ENCODE measurements at places on chromosomes 6 and 20.

DNA sequence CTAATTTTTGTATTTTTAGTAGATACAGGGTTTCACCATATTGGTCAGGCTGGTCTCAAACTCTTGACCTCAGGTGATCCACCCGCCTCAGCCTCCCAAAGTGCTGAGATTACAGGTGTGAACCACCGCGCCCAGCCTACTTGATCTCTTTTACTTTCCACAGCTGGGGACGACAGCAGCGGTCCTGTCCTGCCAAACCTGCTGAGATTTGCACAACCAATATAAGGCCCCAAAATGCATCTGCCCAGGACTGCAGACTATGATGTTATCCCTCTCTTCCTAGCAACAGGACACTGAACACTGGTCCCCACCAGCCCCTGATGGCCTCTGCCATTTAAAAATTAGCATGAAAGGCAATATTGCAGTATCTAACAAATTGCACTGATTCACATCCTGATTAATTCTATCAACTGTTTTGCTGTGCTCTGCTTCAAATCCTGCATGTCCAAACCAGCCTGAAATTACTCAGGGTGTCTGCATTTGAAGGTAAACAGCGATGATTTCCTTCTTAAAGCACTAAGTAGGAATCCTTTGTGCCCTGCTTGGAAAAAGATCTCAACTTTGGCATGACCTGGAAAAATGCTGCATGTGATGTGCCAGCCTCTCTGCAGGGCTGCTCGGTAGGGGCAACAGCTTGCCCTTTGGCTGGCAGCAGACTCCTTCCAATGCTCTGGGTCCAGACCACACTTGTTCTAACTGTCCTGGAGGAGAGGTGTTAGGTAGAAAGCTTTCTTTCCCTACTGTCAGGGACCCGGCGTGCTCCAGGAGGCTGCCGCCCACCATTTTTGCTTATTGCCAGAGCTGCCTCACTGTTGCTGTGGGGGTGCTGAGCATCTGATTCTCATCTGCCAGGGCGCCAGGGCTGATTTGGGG lies 27.4 kb upstream of the PXDC1 start:
- no peak for DNase-seq

DNA sequence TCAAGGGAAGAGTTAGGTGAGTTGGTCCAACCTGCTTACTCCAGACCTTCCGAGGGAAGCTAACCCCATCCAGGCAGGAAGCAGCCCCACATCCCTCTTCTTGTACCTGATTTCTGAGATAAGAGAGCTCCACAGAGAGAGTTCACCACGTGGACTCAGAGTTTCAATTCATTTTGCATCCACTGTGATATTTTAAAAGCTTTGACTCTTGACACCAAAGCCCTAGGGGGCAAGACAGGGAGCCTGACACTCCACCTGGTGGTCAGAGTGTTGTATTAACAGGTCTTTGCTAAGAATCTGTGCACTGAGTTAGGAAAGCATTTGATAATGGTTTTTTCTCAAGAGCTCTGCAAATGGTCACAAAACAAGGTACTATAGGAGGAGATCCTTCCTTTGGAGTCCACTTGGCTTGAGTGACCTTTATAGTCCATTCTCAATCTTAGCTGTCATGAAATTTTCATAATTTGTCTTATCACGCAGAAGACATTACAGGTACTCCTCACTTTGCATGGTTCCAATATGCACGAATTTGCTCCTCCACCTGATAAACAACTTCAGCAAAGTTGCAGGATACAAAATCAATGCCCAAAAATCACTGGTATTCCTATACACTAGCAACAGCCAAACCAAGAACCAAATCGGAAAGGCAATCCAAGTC lies 56.2 kb upstream of the RIPOR2 start:
- no peak for DNase-seq

DNA sequence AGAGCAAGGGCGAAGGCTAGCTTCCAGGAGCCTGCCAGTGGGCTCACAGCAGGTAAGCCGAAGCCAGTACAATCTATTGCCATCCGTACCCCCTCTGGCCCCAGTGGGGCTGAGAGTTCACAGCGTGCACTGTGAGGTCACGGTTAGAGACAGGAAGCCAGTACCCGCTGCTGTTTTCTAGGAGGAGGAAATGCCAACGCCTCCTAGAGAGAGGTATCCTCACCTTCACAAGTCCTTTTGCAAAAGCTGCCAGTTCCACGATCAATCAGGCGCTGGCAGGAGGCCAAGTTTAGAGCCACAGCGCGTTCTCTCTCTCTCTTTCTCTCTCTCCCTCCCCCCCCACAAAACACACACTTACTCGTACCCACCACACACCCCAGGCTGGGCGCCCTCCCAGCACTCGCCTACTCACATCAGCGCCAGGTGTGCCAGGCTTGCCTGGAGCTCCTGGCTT lies 22.5 kb downstream of the COL9A1 start:
- DNase-seq: no peak

GRCh38 chr20:51382986-51383821 lies 159.3 kb downstream of the NFATC2 start:
- DNase-seq: no peak

GRCh38 chr6:5466281-5467136 lies 205.2 kb downstream of the FARS2 start:
- no peak for DNase-seq

DNA sequence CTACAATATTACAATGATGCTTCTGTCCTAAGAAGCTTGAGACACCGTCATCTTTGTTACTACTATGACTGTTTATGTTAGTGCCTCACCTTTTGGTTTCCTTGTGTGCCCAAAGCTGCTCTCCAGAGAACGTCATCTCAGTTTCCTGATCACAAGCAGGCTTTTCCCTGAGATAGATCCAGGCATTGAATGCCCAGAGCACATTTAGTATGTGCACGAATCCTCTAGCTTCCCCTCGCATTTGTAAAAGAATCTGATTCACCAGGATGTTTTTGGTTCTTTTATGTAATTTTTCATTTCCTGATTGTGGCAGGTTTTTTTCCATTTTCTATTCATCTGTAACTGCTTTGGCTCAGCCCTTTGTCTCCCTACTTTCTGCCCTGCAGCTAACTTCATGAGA lies 100.2 kb upstream of the TMEM181 start:
- no peak for DNase-seq

DNA sequence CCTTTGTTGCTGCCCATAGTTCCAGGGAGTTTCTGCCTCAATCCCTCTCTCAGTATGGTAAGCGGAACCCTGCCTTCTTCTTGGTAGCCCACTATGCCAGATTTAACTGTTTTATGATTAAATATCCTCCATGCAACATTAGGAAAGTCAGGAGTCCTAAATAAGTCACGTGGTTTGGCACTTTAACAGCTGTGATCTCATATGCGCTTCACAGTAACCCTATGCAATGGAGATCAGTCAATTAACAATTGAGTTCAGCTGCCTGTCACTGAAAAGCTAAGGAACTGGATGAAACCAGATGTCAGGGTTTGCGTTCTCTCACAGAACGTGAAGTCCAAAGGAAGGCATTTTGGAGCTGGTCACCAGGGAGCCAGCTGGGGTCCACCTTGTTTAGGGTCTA lies 81.6 kb downstream of the PSMB1 start:
- no peak for DNase-seq

DNA sequence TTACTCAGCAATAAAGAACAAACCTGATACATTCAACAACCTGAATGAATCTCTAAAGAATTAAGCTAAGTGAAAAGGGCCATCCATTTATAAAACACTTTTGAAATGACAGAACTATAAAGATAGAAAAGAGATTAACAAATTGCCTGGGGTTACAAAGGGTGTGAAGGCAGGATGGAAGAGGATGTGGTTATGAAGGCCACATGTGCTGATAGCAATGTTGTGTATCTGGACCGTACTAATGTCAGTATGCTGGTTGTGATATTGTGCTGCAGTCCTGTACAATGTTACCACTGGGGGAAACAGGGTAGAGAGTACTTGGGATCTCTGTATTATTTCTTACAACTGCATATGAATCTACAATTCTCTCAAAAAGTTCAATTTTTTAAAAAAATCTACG lies 36.4 kb downstream of the ELOVL5 start:
- DNase-seq: no peak

DNA sequence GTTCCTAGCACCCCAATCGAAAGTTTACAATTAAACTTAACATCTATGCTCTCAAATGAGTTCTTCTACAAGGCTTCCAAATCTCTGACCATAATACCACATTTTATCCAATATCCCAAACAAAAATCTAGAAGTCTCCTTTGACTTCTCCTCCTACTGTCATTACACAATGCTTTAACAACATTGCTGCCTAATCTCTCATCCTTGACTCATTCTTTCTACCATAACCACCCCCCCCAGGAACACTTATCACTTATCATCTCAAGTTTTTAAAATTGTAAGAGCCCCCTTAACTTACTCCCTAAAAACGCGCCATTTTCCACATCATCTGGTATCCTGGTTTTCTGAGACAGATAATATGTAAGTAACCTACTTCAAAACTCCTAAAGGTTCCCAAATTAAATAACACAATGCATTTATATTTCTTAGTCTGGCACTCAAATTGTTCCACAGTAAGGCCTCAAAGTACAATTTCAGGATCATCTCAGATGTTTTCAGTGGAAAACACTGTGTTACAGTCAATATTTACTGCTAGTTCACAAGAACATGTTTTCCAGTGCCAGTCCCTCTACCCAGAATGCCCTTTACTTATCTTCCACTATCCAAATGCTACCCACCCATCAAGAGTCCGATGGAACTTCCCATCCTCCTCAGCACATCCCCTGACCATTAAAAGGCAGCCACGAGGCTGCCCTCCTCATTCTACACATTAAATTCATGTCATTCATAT lies 308.2 kb upstream of the THEMIS start:
- no peak for DNase-seq

- DNase-seq: no peak
Measured at GRCh38 chr6:43521836-43522235, 4.9 kb downstream of the POLR1C start.

- no peak for DNase-seq
Measured at GRCh38 chr20:17679941-17680835, 1.9 kb downstream of the RRBP1 start.

- DNase-seq: no peak
Measured at GRCh38 chr6:119728220-119728750, 378.7 kb upstream of the MAN1A1 start.

DNA sequence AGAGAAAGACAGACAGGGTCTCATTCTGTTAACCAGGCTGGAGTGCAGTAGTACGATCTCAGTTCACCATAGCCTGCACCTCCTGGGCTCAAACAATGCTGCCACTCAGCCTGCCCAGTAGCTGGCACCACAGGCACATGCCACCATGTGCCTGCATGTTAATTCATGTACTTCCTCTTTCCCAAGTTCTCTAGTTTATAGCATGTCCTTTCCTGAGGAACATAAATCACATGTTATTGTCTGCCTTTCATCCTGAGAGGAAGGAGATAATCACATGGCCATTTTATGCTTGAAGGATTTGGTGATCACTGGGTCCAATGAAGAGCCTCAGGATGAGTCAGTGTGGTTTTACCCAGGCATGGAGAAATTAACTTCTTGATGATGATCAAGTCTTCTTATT lies 47.9 kb downstream of the COL11A2 start:
- no peak for DNase-seq

GRCh38 chr20:57678340-57678739 lies 31.5 kb downstream of the PMEPA1 start:
- DNase-seq: no peak

DNA sequence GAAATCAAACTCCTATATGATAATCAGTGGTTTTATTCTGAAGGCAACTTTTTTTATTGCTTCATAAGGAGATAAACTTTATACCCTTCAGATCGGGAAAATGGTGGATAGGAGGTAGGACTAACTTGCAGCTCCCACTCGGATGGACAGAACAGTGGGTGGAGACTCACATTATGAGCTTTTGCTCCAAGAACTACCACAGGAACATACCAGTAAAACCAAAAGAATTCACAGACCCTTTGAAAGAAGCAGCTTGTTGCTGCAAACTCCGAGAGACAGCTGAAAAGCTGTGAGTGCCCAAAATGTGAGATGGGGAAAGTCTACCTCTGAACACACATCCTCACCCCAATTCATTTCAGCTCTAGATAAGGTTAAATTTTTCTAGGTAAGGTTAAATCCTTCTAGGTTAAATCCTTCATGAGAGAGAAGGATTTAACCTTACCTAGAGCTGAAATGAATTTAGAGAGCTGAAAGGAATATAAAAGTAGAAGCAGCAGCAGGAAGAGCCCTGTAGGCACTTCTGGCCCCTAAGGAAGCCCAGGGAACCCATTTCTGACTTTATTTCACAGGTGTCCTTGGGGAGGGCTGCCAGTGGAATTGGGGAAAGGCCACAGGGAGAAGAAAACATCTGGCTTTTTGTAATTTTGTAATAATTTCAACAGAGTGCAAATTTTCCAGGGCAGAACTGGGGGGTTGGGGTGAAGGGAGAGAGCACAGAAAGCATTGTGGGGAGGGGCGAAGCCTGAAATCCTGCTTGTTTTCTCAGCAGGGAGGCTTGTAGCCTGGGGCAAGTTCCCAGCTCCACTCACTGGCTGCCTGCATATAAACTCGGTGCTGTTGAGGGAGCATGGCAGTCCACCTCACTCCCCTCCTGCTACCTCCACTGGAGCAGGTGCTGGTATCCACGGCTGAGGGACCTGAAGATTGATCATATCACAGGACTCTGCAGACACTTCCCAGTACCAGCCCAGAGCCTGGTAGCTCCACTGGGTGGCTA lies 65.9 kb upstream of the HCRTR2 start:
- DNase-seq: no peak

DNA sequence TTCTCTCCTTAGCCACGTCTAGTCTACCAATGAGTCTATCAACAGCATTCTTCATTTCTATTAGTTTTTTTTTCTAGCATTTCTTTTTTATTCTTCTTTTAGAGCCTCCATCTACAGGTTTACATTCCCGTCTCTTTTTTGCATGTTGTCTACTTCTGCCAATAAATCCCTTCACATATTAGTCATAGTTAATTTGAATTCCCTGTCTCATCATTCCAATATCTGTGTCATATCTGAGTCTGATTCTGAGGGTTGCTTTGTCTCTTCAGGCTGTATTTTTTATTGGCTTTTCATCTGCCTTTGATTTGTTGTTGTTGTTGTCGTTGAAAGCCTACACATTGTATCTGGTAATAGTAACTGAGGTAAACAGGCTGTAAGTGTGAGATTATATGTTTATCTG lies 104.6 kb downstream of the HMGCLL1 start:
- no peak for DNase-seq

DNA sequence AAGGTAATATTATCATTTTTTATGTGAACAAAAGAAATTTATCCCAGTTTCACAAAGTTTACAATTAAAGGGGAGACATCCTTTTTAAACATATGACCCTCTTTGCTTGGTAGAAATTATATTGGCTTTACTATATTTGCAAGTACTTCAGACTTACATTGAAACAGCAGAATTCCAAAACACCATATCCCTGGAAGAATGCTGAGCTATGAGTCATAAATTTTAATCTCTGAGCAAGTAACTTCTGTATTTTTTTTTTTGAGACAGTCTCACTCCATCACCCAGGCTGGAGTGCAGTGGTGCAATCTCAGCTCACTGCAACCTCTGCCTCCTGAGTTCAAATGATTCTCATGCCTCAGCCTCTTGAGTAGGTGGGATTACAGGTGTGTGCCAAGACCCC lies 240.4 kb downstream of the TBC1D32 start:
- DNase-seq: no peak

DNA sequence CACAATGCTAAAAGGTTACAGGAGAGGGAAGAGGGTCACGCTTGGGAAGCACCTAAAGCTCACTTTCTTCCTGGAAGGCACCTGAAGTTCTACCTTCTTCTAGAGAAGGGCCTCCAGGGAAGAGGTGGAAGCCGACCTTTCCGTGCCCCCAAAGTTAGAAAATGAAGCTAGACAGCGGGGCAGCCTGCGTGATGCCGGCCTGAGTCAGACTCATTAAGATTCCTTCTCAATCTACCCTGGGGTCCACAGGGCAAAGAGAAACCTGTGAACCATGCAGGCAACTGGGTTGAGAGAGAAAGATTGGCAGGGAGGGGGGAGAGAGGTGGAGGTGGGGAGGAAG lies 54.8 kb upstream of the CCDC167 start:
- no peak for DNase-seq

GRCh38 chr6:121344539-121344938 lies 10.3 kb upstream of the TBC1D32 start:
- DNase-seq: no peak
